Activated CD4-positive, alpha-beta T cell treated with anti-CD3 and anti-CD28 coated beads, Interleukin-2, amount 10 ng/mL, durations not matched to agents 7 days and 5 days (primary cell): ENCODE measurements at places on chromosomes 6 and 20.

DNA sequence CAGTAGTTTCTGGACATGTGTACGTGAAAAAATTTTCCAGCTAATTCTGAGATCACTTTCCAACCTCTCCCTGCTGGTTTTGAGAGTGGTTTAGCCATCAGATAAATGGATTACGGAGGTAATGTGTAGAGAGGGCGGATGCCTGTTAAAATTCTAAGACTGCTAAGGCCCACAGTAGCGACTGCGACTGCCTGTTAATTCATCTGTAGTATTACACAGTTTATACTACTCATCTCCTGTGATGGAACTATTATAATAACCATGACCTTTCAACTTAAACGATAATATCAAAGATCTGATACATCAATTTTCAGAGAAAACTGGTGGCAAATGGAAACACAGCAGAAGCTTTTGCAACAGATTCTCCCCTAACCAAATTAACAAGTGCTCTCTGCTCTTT is 102.3 kb downstream of the IRF4 start:
- H3K27me3 ChIP-seq, result no peaks in the 10 kb centered on the region
- DNase-seq, result no peak
- peaks cover 95% of the 10 kb centered on the region for H3K4me1 ChIP-seq
- H3K36me3 ChIP-seq, result peaks cover 52% of the 10 kb centered on the region

DNA sequence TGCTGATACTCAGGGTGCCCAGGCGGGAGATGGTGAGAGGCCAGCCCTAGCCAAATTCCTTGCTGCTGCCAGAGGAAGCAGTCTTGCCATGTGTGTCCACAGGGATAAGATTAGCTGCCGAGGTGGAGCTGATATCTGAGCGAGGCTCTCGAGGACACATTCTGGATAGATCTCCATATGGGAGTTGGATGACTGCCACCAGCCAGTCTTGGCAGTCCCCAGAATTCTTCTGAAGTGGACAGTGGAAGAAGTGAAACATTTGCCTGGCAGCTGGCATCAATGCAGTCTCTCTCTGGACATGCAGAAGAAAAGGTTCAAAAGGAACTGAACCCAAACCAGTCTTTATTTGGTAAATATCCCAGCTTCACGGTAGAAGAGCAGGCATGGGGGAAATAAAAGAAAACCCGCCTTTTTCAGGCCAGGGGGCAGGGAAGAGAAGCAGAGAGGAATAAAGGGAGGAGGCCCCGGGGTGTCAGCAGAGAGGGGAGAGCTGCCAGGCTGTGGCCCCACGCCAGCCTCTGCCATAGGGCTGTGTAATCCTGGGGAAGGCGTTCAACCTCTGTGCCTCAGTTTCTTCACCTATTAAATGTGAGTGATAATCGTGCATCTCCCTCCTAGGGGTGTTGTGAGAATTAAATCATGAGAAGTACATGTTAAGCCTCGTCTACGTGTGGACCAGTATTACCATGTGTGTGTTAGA is 3.7 kb upstream of the FUCA2 start:
- H3K4me3 ChIP-seq, result no peak overlapping the region
- H3K4me1 ChIP-seq, result peaks cover 32% of the 10 kb centered on the region
- no peak overlapping the region for H3K27ac ChIP-seq
- peaks cover 2% of the 10 kb centered on the region for H3K27me3 ChIP-seq
- H3K36me3 ChIP-seq, result peaks cover 8% of the 10 kb centered on the region
- DNase-seq, result no peak

GRCh38 chr6:100850174-100850573 is 31.0 kb downstream of the ASCC3 start:
- H3K27me3 ChIP-seq, result no peaks in the 10 kb centered on the region
- H3K27ac ChIP-seq, result no peak overlapping the region
- no peak overlapping the region for H3K4me3 ChIP-seq
- H3K4me1 ChIP-seq, result peaks cover 5% of the 10 kb centered on the region
- peaks cover 42% of the 10 kb centered on the region for H3K36me3 ChIP-seq

DNA sequence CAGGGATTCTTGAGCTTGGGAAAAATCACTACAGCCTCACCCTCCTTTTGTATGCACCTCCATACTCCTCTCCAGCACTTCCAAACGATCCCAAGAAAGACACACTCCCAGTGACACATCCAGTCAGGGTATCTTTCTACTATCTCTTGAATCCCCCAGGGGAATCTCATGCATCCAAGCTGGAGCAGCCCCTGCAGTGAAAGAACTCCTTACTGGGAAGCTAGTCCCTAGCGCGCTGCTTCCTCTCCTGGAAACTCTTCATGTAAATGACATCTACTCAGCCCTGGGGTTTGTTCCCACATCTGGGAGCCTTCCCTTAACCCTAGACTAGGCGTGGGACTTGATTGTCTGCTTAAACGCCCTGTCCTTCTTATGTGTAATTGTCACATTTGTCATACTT is 329.1 kb upstream of the QKI start:
- H3K36me3 ChIP-seq, result no peaks in the 10 kb centered on the region
- no peak for DNase-seq
- no peak overlapping the region for H3K27ac ChIP-seq
- no peak overlapping the region for H3K4me3 ChIP-seq

DNA sequence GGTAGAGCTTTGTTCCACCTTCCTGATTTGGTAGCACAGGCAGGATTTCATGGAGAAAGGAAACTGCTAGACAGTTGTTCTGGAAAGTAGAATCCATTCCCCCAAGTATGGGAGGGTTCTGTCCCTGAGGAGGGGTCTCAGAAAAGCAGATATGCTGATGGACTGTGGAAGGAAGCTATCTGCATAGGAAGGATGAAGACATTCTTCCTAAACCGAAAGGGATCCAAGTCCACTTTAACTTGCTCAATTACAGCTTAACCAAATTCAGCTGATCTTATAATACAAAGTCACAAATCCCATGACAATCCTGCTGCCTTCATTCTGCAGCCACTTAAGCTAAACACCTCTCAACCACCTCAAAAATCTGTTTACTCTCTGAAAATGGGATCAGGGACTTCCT is 2.6 kb downstream of the MAN1A1 start:
- DNase-seq, result no peak
- peak overlapping the region; percentile 36 for H3K27ac ChIP-seq
- peaks cover 13% of the 10 kb centered on the region for H3K36me3 ChIP-seq
- H3K4me3 ChIP-seq, result peak overlapping the region; percentile 88
- no peaks in the 10 kb centered on the region for H3K27me3 ChIP-seq

DNA sequence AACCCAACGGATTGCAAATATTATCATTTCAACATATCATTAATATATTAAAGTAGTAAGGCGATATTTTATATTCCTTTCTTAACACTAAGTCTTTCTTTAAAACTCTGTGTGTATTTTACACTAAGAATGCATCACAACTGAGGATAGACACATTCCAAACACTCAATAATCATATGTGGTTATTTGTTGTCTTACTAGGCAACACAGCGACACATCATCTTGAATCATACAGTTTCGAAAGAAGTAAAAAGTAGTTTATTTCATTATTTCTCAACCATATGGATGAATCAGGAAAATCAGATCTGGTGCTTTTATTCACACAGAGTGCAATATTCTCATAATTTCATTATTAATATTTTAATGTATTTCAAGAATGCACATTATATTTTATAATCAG is 662.4 kb downstream of the EPHA7 start:
- no peak overlapping the region for H3K27ac ChIP-seq
- DNase-seq, result no peak
- H3K36me3 ChIP-seq, result no peaks in the 10 kb centered on the region
- no peak overlapping the region for H3K4me3 ChIP-seq
